ENCODE measurements at places on chromosomes 16 and 17.

- no peak for DNase-seq
Measured at GRCh38 chr16:78705694-78706093, 606.2 kb downstream of the WWOX start.

GRCh38 chr16:86314402-86315025, 195.8 kb upstream of the FOXF1 start:
- no peak for DNase-seq

DNA sequence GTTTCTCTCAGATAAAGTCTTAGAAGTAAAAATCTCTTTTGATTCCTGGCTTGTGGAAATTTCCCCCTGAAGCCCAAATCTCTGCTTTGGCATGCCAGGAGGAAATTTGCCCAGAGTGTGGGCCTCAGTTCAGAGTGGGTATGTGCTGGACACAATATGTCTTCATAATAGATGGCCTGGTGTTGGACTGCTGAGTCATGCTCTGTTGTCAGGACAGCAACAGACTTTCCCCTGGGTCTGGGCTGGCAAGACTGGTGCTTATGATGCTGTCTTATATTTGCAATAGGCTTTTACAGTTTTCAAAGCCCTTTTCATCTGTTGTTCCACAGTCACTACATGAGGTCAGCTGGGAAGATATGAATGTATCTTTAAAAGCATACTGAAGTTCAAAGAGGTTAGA, 57.0 kb downstream of the SHISA9 start:
- DNase-seq: no peak

DNA sequence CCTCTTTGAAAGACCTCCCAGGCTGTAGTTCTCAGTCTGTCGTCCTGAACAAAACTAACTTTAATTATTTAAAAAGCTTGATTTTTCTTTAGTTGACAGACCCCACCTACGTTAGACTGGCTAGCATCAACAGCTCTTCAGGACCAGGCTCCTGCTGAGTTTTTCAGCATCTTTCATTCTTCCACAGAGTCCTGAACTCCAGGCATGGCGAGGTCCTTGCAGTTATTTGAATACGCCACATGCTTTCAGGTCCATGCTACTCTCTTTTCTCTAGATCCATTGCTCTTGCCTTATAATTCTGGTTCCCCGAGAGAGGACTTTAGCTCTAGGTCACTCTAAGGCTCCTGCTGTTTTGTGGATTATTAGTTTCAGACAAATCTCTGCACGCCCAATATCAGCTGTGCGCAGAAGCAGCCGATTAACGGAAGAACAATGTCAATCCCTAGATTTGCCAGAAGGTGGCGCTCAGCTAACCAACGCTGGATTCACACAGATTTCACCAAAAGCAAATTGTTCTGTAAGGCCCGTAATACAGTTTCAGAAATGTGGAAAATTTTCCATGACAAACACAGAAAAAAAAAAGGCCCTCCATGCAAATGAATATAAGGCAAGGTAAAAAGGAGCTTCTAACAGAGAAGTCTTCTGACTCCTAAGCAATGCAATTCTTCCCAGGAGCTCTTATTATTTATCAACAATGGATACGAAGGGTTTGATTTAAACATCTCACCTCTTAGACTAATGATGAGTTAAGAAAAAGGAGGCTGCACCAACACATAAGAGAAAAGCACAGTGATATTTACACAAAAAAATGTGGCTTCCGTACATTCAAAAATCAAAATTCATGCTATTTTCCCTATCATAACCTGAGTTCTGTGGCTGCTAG, 33.5 kb upstream of the BCO1 start:
- peak; percentile 27 for DNase-seq

GRCh38 chr16:3158026-3158509, 23.2 kb downstream of the ZNF213 start:
- no peak for DNase-seq

DNA sequence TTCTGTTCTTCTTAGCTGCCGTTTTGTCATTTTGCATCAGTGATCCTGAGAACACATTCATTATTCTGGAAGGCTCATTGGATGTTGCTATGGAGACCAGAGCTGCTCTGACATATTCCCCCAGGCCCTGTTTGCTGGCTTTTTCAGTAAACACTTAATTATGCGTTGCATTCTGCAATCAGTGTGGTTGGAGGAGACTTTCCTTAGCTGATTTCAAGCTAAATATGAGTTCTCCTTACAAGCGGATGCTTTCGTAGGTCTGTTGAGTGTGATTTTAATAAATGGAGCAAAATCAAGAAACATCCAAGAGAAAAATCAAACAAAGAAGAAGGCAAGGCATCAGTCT, 38.2 kb upstream of the NUDT7 start:
- DNase-seq: no peak
